Astrocyte of the cerebellum (primary cell): ENCODE measurements at places on chromosomes 3 and 15.

DNA sequence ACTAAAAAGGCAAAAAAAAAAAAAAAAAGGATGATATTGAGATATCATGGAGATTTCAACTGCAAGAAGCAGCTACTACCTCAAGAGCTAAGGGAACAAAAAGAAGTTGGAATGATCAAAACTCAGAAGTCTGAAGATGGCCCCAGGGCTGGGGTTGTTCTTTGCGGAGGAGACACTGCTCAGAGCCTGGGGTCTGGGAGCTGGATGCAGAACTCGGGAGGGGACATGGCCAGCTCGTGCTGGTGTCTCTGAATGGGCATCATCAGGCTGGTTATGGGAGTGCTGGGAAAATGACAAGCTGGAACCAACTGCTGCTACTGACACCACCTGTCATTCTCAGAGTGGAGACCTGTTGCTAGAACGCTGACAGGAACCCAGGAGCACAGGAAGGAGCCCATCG is 14.2 kb upstream of the ADIPOQ start:
- DNase-seq: no peak

DNA sequence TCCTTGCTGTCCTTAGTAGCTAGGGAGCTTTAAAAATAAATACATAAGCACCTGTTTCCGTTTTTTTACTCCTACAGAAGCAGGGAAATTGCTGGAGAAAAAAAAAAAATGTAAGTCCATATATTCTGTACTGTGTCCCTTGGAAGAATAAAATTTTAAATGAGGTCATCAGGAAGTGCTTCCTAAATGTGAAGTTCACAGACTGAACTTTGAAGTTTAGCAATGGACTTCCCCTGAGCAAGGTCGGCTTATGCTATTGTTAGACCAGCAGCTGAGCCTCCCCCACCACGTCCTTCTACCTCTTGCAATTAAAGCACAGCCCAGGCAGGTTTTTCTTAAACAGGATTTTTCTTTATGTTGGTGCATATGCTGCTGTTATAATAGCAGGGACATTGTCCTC is 26.3 kb downstream of the LIPC start:
- no peak for DNase-seq

DNA sequence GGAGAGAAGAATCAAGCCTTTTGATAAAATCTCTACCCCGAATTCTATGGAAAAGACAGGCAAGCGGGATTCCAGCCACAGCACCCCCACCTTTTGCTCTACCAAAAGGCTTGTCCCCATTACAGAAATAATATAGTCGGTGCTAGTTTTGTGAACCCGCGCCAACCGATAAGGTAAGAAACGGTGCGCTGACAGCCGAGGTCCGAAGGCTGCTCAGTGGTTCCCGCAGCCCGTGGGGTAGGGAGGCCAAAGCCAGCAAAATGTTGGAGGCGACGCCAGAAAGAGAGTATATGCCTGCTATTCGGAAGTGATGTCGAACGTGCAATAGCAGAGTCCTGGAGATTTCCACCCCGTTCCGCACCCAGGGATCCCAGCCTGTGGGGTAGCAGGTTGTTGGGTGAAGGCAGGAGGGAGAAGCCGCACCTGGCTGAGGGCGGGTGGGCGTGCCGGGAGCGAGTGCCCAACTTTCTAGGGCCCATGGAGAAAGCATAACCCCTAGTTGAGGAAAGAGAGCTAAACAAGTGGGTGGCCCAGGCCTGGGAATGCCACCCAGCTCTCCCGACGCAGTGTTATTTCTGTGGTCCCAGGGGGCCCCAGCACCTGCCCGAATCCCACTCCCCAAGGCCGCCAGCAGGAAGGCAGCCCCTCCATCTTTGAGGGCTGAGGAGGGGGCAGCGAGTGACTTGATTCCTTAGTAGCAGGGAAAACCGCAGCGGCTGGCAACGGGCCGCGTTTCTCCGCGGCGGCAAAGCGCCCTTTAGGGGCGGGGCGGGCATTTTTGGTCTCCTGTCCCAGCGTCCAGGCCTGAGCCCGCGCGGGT is 7.9 kb upstream of the SOX2 start:
- DNase-seq: no peak

GRCh38 chr3:195169011-195169649 is 101.8 kb downstream of the XXYLT1 start:
- no peak for DNase-seq
